Left kidney (tissue), 8 donors: ENCODE measurements at places on chromosomes 11 and 22.

- DNase-seq: no peak
Observed at GRCh38 chr11:95780544-95780943, 9.0 kb downstream of the FAM76B start.

- DNase-seq: no peak
Observed at GRCh38 chr11:118618991-118619375, 11.6 kb downstream of the PHLDB1 start.

GRCh38 chr22:36850682-36851081, 10.1 kb upstream of the NCF4 start:
- no peak for DNase-seq

DNA sequence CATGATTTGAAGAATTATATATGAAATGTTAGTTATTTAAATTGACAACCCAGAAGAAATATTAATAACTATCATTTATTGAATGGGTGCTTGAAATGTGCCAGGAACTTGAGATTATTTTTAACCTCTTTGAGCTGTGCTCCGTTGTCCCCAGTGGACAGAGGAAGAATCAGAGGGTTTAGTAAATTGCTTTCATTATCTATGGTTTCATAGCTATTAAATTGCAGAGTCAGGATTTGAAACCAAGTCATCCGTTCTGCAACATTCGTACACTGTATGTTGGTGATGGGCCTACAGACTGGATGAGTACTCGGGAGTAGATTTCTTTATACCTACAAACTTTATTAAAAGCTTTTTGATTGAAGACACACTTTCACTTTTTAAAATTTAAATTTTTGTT, 4.9 kb downstream of the HSD17B12 start:
- DNase-seq: no peak

GRCh38 chr11:4164884-4165590, 70.4 kb downstream of the RRM1 start:
- DNase-seq: no peak

GRCh38 chr11:70630816-70631623, 232.7 kb downstream of the CTTN start:
- DNase-seq: no peak

DNA sequence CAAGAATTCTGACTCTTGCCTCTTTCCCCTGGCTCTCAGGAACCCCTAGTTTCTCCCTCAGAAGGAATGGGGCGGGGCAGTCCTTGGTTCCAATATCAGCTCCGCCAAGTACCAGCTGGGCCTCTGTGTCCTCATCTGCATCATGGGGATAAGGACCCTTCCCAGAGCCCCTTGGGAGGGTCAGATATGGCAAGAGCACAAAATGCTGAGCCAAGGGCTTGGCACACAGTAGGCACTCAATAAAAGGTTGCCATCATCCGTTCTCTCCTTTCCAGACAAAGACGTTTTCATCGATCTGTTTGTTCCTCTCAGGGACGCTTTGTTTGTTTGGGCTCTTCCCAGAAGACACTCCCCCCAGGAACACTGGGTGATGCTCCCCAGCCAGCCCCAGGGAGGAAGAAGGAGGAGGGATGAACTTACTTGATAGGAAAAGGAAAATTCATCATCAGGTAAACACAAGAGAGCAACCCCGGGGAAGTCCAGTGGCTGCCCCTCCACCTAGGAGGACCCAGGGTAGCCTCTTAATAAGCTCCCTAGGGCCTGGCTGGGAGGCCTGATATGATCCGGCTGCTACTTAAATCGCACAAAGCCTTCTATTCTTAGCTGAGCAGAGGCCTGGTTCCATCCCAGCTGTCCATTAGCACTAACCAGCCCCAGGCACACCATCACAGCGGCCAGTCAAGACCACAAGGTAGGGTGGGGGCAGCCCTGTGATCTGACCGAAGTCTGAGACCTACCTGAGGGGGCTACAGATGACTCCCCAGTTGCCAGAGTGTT, 19.6 kb downstream of the GDPD5 start:
- no peak for DNase-seq

DNA sequence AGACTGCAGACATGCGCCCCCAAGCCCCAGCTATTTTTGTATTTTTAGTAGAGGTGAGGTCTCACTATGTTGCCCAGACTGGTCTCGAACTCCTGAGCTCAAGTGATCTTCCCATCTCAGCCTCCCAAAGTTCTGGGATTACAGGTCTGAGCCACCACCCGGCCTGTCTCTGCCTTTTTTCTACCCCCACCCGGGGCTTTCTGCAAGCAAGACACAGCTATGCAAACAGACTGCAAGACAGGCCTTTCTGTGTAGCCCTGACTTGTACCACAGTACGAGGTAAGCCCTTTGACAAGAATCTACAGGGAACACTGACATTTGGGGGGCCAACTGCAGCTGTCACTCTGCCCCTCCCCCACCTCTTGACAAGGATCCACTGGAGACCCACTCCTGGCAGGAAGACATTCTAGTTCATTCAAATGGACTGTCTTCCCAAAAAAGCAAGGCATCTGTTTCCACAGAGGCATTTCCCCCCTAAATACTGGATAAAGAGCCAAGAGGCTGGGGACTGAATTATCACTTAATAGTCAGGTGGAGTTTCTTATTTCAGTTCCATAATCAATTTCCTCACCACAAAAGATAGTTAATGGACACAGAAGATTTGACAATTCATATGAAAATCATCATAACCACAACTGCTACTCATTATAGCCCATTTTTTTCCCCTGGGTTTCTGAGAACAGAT, 118.2 kb downstream of the ABTB2 start:
- no peak for DNase-seq

- DNase-seq: no peak
Observed at GRCh38 chr22:30636226-30637077, 871 bp downstream of the SLC35E4 start.

GRCh38 chr22:25068707-25069106, 116.2 kb downstream of the KIAA1671 start:
- no peak for DNase-seq

- peak; percentile 81 for DNase-seq
Observed at GRCh38 chr11:10294290-10294953, 403 bp upstream of the SBF2 start.
